Esophagus mucosa (tissue), 1 donor: ENCODE measurements at places on chromosomes 16 and 17. TPM values are rescaled to one million over a fixed set of nuclear protein-coding genes. Genes with fewer than 3 reads are reported as not detected.

TNFRSF13B gene
- 0.28 TPM for total RNA-seq

ABCA3 gene
- total RNA-seq, result 1.2 TPM

FBXO47 gene
- total RNA-seq, result not detected

KRT37 gene
- not detected for total RNA-seq

CNGB1 gene
- total RNA-seq, result 0.32 TPM

SOST gene
- not detected for total RNA-seq

MYH1 gene
- total RNA-seq, result not detected

MNT gene
- total RNA-seq, result 28.6 TPM

STAT5A gene
- total RNA-seq, result 6.9 TPM

CHTF18 gene
- total RNA-seq, result 20.2 TPM

HOXB9 gene
- total RNA-seq, result not detected

GCGR gene
- total RNA-seq, result 0.08 TPM

AP2B1 gene
- 37.9 TPM for total RNA-seq

CDR2 gene
- 3.6 TPM for total RNA-seq

SPATA22 gene
- not detected for total RNA-seq

YWHAE gene
- total RNA-seq, result 483 TPM

LRRC75A gene
- total RNA-seq, result 0.08 TPM

TBC1D3C gene
- total RNA-seq, result not detected

KRTAP4-16 gene
- total RNA-seq, result not detected

CPNE7 gene
- total RNA-seq, result 1.0 TPM

SLC5A10 gene
- 0.64 TPM for total RNA-seq

NPIPB9 gene
- 0.84 TPM for total RNA-seq

FOXC2 gene
- total RNA-seq, result 0.28 TPM

NKIRAS2 gene
- total RNA-seq, result 30.3 TPM

CACNA1H gene
- total RNA-seq, result 1.1 TPM

PGAP6 gene
- 14.5 TPM for total RNA-seq

NEUROD2 gene
- not detected for total RNA-seq

CCL7 gene
- total RNA-seq, result not detected

KRTAP2-1 gene
- not detected for total RNA-seq

ABI3 gene
- 2.7 TPM for total RNA-seq

SCNN1G gene
- total RNA-seq, result 10.1 TPM

ZSCAN32 gene
- 5.8 TPM for total RNA-seq

ADAM11 gene
- total RNA-seq, result 0.96 TPM

PRSS21 gene
- total RNA-seq, result 6.9 TPM

PPP1R27 gene
- 0.24 TPM for total RNA-seq

ABCA10 gene
- 2.8 TPM for total RNA-seq

IRX3 gene
- 38.9 TPM for total RNA-seq

MLX gene
- 33.8 TPM for total RNA-seq

NTN1 gene
- 9.1 TPM for total RNA-seq

CDH5 gene
- total RNA-seq, result 5.3 TPM

KRT20 gene
- 0.20 TPM for total RNA-seq

ZP2 gene
- total RNA-seq, result not detected
